ENCODE measurements at places on chromosomes 4 and X.

GRCh38 chr4:145207934-145208333 is 27.5 kb upstream of the OTUD4 start:
- H3K36me3 ChIP-seq, result no peaks in the 10 kb centered on the region
- H3K4me1 ChIP-seq, result no peaks in the 10 kb centered on the region
- DNase-seq, result no peak
- H3K27ac ChIP-seq, result no peak overlapping the region
- H3K4me3 ChIP-seq, result no peak overlapping the region

DNA sequence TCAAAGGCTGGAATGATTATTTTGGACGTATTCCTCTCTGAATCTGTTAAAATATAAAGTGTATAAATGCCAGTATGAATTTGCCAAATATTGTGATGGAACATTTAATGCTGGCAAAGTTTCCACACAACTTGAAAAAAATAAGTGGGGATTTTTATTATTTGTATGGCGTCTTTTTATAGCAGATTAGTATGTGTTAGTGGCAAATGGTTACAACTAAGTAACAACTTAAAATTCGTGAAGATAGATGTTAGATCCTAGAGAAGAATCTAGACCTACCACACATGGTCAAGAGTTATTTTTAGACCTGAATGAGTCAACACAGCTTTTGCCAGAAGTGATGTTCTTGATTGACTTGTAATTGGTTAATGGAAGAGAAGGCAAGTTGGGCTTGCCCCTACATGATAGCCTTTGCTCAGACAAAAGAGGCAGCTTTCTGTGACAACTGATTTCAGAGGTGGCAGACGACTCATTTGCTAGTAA is 4.8 kb downstream of the CPE start:
- H3K4me1 ChIP-seq, result peaks cover 5% of the 10 kb centered on the region
- peak overlapping the region; percentile 8 for H3K27ac ChIP-seq
- no peaks in the 10 kb centered on the region for H3K27me3 ChIP-seq

DNA sequence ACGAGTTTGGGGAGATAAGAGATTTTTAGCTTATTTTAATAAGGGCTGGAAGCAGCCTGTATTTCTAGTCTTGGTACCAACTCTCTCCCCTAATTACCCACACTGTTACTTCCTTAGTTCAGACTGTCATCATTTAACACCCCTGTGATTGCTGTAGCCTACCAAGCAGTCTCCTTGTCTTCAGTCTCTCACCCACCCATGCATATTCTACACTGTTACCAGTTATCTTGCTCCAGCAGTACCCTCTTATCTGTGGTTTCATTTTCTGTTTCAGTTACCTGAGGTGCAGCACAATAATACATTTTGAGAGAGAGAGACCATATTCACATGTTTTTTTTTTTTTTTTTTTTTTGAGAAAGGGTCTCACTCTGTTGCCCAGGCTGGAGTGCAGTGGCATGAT is 80.2 kb downstream of the DIAPH2 start:
- H3K4me1 ChIP-seq, result no peaks in the 10 kb centered on the region
- no peaks in the 10 kb centered on the region for H3K27me3 ChIP-seq
- no peak overlapping the region for H3K27ac ChIP-seq
- H3K4me3 ChIP-seq, result no peak overlapping the region
- H3K36me3 ChIP-seq, result no peaks in the 10 kb centered on the region
- no peak for DNase-seq

DNA sequence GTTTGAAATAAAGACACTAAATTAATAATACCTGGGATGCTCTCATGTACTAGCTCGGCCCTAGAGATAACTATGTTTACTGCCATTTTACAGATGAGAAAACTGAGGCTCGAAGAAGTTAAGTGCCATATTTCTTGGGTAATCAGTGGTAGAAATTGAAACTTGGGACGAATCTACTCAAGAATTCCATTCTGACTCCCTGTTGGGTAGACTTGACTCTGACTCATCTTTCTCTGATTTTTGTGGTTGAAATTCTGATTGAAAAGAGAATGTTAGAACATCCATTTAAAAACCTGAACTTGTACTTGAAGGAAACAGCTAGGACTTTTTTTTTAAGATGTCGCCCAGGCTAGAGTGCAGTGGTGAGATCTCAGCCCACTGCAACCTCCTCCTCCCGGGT is 50.1 kb upstream of the NSUN7 start:
- no peak overlapping the region for H3K27ac ChIP-seq
- no peaks in the 10 kb centered on the region for H3K27me3 ChIP-seq
- no peak overlapping the region for H3K4me3 ChIP-seq
- no peaks in the 10 kb centered on the region for H3K4me1 ChIP-seq
- no peaks in the 10 kb centered on the region for H3K36me3 ChIP-seq

- DNase-seq, result no peak
- peak overlapping the region; percentile 54 for H3K27ac ChIP-seq
- H3K4me1 ChIP-seq, result peaks cover 27% of the 10 kb centered on the region
- H3K36me3 ChIP-seq, result no peaks in the 10 kb centered on the region
These were observed 2.2 kb upstream of the SFRP2 start for GRCh38 chr4:153790962-153791551.

DNA sequence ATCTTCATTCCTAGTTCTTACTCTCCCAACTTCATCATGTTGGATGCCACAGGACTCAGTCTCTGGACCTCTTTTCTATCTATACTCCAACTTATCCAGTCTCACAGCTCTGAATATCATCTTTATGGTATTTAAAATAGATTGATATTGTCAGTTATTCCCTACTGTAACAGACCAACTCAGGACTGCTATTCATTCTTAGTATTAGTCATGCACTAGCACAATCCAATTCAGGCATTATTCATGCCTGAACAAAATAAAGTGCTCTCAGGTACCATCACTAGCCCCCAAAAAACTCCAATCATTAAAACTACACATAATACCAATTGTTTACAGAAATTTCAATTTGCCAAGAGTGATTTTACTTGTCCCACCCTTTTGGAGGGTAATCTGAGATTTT is 37.7 kb downstream of the FRYL start:
- H3K27ac ChIP-seq, result no peak overlapping the region
- no peaks in the 10 kb centered on the region for H3K4me1 ChIP-seq
- no peaks in the 10 kb centered on the region for H3K27me3 ChIP-seq
- no peak for DNase-seq
- no peaks in the 10 kb centered on the region for H3K36me3 ChIP-seq

Data from esophagus squamous epithelium (tissue), 5 donors.